ENCODE measurements at places on chromosomes 12 and 14.

- no peak for DNase-seq
Measured at GRCh38 chr14:37061697-37062096, 110.7 kb downstream of the SLC25A21 start.

DNA sequence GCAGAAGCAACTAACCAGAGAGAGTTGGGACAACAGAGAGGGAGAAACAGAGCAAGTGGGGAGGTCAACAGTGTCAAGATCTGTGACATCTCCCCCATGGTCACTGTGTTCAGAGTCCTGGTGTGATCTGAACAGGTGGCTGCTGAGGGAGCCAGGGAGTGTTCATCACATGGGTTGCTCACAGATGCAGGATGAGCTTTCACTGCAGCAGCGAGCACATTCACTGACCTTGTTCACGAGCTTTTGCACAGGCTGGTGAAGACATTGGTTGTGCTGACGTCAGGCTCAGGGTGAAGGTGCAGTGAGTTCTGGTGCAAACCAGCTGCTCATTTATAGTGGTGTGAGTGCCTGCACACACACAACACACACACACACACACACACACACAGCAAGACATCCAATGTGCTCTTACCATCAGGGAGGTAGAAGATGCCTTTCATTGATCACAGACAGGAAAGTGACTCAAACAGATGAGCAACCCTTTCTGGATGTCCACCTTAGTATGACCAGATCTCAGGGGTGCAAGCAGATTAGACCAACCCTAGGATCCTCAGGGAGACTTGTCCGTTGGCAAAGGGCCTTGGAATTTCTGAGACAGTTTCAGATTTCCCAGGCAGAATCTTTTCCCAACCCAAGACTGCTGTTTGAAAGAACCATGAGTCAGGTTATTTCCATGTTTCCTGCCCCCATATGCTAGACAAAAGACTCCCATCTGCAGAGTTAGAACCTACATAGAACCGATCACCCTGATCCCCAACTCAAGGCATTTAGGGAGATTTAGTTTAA lies 44.3 kb upstream of the OR10AD1 start:
- DNase-seq, result no peak

DNA sequence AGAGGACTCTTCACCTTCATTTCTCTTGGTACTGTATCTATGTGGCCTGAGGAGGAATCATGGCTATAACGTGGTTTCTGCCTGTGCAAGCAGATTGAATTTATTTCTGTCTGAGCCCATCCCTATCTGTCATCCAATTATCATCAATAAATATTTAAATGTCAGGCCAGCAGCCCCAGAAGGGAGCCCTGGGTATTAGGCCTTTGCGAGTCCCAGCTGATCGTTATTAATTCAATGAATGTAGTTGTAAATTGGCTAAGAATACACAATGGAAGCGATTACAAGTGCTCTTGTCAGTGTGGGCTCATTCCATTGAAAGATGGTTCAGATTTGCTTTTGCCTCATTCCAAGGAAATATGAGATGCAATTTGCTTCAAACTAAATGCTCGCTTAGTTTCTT lies 142.0 kb downstream of the KTN1 start:
- no peak for DNase-seq

- DNase-seq, result no peak
Measured at GRCh38 chr14:52690983-52691760, 4.2 kb downstream of the ERO1A start.
